ENCODE measurements at places on chromosomes 12 and 14.

GRCh38 chr12:68454892-68455291 lies 122.7 kb upstream of the MDM1 start:
- DNase-seq: no peak

GRCh38 chr12:6234214-6234613 lies 34.0 kb downstream of the CD9 start:
- DNase-seq: no peak

DNA sequence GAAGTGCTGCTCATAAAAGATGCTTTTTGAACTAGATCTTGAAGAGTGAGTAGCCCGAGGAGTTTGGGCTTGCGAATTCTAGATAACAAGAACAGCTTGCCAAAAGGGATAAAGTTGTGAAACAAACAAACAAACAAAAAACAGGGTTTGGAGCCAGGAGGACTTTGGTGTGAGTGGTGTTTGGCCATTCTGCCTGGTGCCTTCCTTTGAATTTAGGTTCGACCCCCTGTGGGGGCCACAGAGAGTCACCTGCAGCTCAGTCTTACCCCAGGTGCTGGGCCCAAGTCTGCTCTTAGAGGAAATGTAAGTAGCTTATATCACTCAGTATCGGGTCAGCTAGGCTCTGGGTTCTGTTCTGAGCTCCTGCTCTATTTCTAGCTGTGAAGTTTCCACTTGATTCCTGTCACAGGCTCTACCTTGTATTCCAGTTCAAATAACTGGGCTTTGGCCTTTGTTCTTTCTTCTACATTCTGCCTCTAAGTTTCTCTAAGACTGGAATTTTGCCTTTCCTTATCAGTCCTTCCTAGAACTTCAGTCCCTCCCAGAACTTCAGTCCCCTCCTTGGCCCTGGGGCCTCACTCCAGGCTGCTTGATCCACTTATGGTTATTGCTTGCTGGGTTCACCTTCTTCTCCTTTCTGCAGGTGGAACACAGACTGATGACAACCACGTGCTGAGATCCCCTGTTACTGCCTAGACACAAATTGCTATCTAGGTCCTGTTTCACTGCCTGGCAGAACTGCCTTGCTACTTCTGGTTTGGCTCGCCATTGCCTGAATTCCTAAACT lies 20.5 kb upstream of the DUSP6 start:
- DNase-seq: no peak

DNA sequence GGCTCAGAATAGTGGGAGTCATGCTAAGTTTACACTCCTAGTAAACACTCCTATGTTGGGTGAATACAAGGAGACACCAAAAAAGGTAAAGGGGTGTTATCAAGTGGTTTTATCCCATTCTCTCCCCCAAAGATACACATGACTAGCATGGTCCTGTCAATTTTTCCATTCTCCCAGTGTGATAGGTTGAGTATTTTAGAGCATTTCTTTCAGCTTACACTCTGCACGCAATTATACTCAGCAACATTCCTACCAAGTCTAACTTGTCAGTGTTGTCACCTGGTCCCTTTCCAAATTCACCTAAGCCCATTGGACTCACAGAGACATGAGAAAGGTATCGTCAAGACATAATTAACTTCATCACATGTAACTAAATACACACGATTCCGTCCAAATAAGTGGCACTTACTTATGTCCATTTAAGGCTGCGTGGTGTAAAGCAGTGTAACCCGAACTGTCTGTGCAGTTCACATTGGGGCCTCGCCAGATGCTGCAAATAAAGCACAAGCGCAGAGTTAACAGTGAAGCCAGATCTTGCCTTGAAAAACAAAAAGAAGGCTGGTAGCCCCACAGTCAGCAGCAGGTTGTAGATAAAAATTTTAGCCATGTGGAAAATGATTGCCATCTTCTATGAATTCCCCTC lies 159.7 kb downstream of the ANKS1B start:
- no peak for DNase-seq

DNA sequence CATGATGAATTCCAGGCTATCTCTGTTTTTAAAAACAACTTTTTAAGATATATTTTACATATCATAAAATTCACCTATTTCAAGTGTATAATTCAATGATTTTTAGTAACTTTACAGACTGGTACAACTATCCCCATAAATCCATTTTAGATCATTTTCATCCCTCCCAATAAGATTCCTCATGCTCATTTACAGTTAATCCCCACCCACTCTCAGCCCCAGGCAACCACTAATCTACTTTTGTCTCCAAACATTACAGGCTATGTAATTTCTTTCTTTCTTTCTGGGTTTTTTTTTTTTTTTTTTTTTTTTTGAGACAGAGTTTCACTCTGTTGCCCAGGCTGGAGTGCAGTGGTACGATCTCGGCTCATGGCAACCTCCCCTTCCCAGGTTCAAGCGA lies 81.3 kb downstream of the DNAI7 start:
- DNase-seq: no peak

All from GM13976 (cell line).